ENCODE measurements at places on chromosomes 7 and 10. TPM values are rescaled to one million over a fixed set of nuclear protein-coding genes. Genes with fewer than 3 reads are reported as not detected.

PNLIPRP3 gene
- total RNA-seq = not detected

NRCAM gene
- total RNA-seq = 3.4 TPM

HOXA6 gene
- total RNA-seq = not detected

TRIL gene
- total RNA-seq = not detected

OR6V1 gene
- not detected for total RNA-seq

CCZ1 gene
- total RNA-seq = 76.2 TPM

FEZF1 gene
- not detected for total RNA-seq

MGAM2 gene
- not detected for total RNA-seq

DNA sequence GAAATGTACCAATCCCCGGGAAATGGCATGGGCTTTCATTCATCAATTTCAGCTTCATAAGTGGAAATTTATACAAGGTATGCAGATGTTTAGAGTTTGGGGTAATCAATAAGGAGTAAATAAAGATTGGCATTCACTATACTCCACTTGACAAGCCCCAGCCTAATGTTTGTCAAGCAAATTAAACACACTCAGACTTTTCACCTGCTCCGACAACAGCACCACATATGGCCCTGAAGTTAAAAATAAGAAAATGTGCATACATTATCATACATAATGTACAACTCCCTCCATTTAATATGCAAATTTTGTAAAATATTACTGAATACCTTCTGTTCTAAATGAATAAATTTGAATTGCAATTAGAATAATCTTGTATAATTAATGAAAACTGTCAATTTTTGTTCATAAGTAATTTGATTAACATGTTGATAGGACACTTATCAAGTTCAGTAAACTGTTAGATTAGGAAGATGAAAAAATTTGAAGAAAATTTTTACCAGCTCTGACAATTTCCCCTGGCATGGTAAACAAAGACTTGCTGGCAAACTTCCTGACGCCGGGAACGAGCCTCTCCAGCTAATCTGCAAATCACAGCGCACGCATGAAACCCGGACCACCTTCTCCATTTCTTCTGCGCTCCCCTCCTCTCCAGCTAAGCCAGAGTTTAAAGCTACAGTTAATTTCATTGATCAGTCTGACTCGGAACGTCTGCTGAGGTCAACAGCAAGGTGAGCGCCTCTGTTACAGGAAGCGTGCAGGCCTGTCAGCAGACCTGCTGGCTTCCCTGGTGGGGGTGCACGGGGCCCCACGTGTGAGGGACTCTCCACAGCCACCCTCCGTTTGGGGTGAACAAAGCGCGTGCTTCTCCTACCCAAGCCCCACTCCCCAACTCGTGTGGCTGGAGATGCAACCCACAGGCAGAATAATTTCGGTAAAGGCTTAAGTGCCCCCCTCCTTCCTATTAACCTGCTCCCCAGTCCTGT is 70.7 kb downstream of the EBF3 start:
- no peaks in the 10 kb centered on the region for H3K36me3 ChIP-seq
- no peak overlapping the region for H3K27ac ChIP-seq
- no peaks in the 10 kb centered on the region for H3K27me3 ChIP-seq
- DNase-seq = no peak

- H3K27me3 ChIP-seq = no peaks in the 10 kb centered on the region
- H3K27ac ChIP-seq = no peak overlapping the region
- no peak for DNase-seq
- H3K36me3 ChIP-seq = no peaks in the 10 kb centered on the region
- H3K4me1 ChIP-seq = no peaks in the 10 kb centered on the region
- no peak overlapping the region for H3K4me3 ChIP-seq
Measured at GRCh38 chr10:45443101-45444009, 69.3 kb downstream of the ALOX5 start.

DNA sequence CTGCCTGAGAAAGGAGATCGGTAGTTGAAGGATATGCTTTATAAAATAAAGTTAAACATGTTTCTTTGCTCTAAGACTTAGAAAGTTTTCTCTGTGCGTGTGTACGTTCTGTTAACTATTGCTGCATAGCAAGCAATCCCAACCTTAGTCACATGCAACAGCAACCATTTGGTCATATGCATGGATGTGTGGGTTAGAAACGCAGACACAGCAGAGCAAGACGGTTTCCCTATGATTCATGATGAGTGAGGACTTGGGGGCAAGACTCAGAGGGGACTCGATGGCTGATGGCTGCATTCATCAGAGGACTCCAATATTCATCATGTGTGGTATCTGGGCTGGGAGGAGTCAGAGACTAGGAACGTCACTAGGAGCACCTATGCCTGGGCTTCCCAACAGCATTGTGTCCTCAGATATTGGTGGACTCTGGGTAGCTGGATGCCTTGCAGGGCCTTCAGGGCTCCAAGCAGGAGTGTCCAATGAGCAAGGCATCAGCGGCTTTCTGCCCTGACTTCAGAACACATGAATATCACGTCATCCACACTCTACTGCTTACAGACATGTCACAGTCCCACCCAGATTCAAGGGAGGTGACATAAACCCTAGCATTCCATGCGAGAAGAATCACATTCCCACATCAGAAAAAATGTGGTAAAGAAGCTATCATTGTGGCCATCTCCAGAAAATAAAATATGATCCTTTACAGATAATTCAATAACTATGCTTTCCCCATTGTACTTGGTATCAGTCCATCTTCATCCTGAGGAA is 731.2 kb downstream of the TNS3 start:
- no peaks in the 10 kb centered on the region for H3K36me3 ChIP-seq
- no peak overlapping the region for H3K4me3 ChIP-seq
- H3K4me1 ChIP-seq = no peaks in the 10 kb centered on the region
- DNase-seq = no peak
- H3K27me3 ChIP-seq = no peaks in the 10 kb centered on the region
- H3K27ac ChIP-seq = no peak overlapping the region

- no peak overlapping the region for H3K27ac ChIP-seq
- no peak for DNase-seq
- no peak overlapping the region for H3K4me3 ChIP-seq
- no peaks in the 10 kb centered on the region for H3K36me3 ChIP-seq
- H3K4me1 ChIP-seq = no peaks in the 10 kb centered on the region
Measured at GRCh38 chr10:52617346-52617745, 155.2 kb downstream of the MBL2 start.

DNA sequence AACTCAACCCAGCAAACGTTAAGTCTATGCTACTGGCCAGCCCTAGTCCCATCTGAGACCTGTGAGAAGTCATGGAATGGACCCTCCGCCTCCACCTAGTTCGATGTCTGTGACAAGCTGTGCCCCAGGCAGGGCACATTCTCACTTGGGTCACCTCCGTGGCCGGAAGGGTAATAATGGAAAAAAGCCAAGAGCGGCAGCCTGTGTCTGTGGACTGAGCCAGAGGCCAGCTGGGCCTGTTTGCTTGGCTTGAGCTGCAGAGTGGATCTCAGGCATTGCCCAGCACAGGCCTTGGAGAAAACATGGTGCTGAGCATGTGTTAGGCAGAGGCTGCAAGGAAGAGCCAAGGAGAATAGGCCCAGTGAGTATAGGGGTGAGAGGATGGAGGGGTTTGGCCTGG is 97.8 kb downstream of the GALNT17 start:
- H3K4me3 ChIP-seq = no peak overlapping the region
- H3K4me1 ChIP-seq = no peaks in the 10 kb centered on the region
- H3K27ac ChIP-seq = no peak overlapping the region
- H3K27me3 ChIP-seq = no peaks in the 10 kb centered on the region
- H3K36me3 ChIP-seq = no peaks in the 10 kb centered on the region

DNA sequence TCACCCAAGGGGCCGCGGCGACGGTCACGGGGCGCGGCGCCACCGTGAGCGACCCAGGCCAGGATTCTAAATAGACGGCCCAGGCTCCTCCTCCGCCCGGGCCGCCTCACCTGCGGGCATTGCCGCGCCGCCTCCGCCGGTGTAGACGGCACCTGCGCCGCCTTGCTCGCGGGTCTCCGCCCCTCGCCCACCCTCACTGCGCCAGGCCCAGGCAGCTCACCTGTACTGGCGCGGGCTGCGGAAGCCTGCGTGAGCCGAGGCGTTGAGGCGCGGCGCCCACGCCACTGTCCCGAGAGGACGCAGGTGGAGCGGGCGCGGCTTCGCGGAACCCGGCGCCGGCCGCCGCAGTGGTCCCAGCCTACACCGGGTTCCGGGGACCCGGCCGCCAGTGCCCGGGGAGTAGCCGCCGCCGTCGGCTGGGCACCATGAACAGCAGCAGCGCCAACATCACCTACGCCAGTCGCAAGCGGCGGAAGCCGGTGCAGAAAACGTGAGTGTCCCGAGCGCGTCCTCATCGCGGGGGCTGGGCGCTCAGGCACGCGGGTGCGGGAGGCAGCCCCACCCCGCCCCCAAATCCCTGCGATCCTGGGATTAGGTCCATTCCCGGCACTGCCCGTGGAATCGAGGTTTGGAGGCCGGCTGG is 509 bp downstream of the AHR start:
- H3K4me3 ChIP-seq = peak overlapping the region; percentile 84
- peaks cover 9% of the 10 kb centered on the region for H3K4me1 ChIP-seq
- peak overlapping the region; percentile 55 for H3K27ac ChIP-seq
- no peaks in the 10 kb centered on the region for H3K27me3 ChIP-seq
- peak; percentile 55 for DNase-seq

DNA sequence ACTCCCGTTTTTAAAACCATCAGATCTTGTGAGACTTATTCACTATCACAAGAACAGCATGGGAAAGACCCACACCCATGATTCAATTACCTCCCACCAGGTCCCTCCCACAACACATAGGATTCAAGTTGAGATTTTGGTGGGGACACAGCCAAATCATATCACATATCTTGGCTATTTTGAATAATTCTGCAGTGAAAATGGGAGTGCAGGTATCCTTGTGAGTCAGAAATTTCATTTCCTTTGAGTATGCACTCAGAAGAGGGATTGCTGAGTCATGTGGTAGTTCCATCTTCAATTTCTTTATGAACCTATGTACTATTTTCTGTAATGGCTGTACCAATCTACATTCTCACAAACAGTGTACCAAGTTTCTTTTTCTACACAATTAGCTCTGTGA is 125.8 kb downstream of the ANKRD7 start:
- no peak overlapping the region for H3K27ac ChIP-seq
- H3K4me1 ChIP-seq = no peaks in the 10 kb centered on the region

- no peak overlapping the region for H3K4me3 ChIP-seq
- H3K36me3 ChIP-seq = no peaks in the 10 kb centered on the region
- no peak for DNase-seq
- peaks cover 31% of the 10 kb centered on the region for H3K4me1 ChIP-seq
- H3K27ac ChIP-seq = no peak overlapping the region
- H3K27me3 ChIP-seq = no peaks in the 10 kb centered on the region
Measured at GRCh38 chr7:157822688-157823031, 485.9 kb downstream of the DNAJB6 start.

GRCh38 chr7:157493017-157493416 is 156.2 kb downstream of the DNAJB6 start:
- H3K4me1 ChIP-seq = peaks cover 25% of the 10 kb centered on the region
- H3K36me3 ChIP-seq = no peaks in the 10 kb centered on the region
- no peaks in the 10 kb centered on the region for H3K27me3 ChIP-seq

DNA sequence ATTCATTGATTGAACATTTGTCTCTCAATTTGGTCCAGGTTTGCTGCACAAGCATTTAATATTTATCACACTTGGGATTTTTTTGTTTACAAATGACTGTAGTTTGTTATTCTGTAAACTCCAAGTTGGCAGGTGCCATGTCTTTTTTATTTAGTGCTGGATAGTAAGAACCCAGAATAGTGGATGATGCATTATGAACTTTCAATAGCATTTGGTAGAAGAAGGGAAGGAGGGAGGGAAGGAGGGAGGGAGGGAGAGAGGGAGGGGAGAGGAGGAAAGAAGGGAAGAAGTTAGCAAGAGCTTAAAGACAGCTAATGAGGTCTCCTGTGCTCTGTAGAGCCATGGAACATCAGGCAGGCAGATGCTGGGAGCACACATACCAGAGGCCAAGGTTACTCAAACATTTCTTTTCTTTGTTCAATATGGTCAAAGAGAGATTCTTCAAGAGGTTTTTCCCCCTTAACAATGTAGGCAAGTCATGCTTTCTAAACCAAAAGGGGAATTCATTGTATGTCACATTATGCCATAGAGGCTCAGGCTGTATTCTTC is 25.8 kb upstream of the PDK4 start:
- H3K4me3 ChIP-seq = no peak overlapping the region
- no peaks in the 10 kb centered on the region for H3K4me1 ChIP-seq
- no peaks in the 10 kb centered on the region for H3K27me3 ChIP-seq

DNA sequence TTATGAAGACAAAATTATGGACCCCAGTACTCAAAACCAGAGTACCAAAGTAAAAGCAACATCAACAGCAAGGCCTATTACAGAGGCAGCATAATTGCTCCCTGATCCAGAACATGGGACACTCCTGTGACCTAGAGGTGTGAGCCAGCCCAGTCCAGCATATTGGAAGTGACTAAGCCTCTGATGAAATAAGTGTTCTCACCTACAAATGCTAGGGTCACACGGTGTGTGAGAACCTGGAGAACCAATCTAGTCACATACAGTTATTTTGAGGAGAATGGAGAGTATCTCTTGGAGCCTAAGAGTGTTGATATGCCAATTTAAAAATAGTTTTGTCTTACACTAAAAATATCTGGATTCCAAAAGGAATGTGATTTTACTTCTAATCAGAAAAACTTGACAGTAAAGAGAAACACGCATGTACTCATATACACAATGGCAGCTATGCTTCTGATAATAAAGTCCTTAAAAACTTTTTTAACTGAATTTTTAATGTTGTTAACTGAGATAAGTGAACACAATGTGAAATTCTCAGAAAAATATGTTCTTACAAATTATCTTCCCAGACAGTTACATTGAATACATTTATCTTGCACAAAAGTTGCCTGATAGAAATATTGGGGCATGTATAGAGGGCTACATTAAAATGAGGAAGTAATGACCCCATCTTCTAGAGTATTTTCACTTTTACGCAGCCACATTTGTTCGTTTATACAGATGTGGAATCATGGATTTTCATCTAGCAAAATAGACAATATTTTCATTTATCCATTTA is 56.8 kb upstream of the CD36 start:
- no peaks in the 10 kb centered on the region for H3K27me3 ChIP-seq
- H3K27ac ChIP-seq = no peak overlapping the region
- no peaks in the 10 kb centered on the region for H3K4me1 ChIP-seq
- no peaks in the 10 kb centered on the region for H3K36me3 ChIP-seq
- no peak for DNase-seq
- H3K4me3 ChIP-seq = no peak overlapping the region

DNA sequence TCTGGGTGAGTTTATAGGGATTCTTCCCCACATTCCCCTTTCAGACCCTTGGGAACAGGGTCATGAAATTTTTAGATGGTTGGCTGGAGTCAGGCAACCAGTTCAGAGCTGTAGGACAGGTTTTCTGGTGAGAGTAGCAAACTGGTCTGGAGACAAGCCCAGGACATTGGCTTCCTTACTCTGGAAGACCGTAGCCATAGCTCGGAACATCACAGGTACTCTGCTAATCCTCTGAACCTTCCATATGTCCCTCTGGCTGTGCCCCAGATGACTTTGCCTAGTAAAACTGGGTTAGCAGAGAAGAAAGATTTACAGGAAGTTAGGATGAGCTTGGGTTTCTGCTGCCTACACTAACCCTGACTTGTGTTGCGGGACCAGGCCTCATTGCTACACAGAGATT is 104.5 kb upstream of the MKLN1 start:
- H3K36me3 ChIP-seq = no peaks in the 10 kb centered on the region
- no peaks in the 10 kb centered on the region for H3K27me3 ChIP-seq
- no peak for DNase-seq
- H3K27ac ChIP-seq = no peak overlapping the region
- H3K4me3 ChIP-seq = no peak overlapping the region

Measured in CD4-positive, alpha-beta T cell (primary cell).